ENCODE measurements at places on chromosomes 2 and 18. TPM values are rescaled to one million over a fixed set of nuclear protein-coding genes. Genes with fewer than 3 reads are reported as not detected.

Gene ALPG
- not detected for total RNA-seq

Gene LCT
- total RNA-seq, result not detected

Gene RGPD3
- total RNA-seq, result 0.14 TPM

Gene CD8A
- 1.5 TPM for total RNA-seq

Gene TMEFF2
- not detected for total RNA-seq

- DNase-seq, result no peak
These were observed 205.1 kb downstream of the RND3 start for GRCh38 chr2:150282357-150282756.

DNA sequence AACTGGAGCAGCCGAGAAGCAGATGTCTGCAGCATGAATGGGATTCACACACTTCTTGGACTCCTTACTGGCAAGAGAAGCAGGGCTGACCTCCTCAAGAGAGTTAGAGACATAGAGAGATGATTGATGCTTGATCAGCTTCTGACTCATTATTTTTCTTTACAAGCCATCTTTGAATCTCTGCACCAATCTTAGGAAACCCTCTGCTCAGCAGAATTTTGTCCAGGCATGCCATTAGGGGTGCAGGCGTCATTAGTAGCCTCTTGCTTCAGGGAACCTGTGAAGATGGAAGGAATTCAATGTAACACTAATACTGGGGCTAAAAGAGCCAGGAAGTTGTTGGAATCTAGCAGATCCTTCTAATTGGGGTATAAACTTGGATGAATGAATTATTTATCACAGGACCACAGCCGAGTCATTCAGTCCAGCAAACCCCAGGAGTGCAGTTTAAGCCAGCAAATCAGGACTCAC is 151.8 kb downstream of the MGAT5 start:
- DNase-seq, result no peak

GRCh38 chr2:103616891-103617290 is 855.1 kb downstream of the TMEM182 start:
- DNase-seq, result no peak

- no peak for DNase-seq
These were observed 95.7 kb upstream of the HS6ST1 start for GRCh38 chr2:128414351-128414750.

Data from kidney epithelial cell (primary cell).